ENCODE measurements at places on chromosomes 7 and 10.
A peak's percentile ranks its signal among the peaks of the same experiment; 100 is the strongest.

DNA sequence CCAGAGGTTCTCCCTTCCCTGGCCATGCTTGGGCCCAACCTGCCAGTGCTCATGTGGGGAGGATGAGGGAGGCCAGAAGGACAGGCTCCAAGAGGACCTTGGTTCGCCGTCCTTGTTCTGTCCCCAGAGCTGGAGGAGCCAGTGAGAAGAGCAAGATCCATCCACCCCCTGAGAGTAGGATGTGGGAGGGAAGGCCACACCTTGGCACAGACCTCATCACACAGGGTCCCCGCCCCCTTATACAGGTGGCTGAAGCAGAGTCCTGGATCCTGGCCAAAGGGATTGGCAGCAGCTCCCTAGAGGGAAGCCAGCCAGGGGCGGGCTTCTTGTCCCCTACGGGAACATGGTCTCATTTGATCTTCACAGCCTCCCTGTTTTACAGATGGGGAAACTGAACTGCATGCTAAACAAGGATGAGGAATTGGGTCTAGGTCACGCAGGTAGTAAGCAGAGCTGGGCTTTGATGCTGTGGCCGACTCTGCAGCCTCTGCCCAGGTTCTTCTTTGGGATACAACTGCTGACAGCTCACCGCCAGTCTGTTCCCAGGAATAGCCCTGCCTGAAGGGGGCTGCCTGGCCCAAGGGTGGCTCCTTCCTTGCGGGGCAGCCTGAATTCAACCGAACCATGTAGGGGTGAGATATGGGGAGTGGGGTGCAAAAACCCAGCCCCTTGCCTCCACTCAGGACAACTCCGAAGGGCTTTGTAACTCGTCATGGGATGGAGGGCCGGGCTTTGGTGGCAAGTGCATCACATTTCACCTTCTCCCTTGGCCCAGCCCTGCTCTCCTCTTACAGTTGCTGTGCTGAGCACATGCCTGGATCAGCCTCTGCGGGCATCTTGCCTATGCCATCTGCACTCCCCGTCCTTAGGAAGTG, 62.2 kb upstream of the KDM7A start:
- DNase-seq = no peak

DNA sequence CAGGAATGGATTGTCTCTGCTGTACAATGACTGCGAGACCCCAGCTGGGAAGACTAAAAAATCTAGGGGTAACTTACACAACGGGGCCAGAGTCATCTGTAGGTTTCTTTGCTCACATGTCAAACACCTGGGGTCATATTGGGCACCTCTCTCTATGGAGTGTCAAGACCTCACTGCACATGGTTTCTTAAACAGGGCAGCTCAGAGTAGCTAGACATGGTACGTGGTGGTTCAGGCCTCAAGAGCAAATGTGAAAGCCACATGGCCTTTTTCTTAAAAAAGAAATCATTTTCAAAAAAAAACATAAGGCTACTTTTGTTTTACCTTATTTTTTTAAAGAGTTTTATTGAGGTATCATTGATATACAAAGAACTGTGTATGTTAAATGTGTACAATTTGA, 162.2 kb upstream of the ITGB1 start:
- DNase-seq = no peak

DNA sequence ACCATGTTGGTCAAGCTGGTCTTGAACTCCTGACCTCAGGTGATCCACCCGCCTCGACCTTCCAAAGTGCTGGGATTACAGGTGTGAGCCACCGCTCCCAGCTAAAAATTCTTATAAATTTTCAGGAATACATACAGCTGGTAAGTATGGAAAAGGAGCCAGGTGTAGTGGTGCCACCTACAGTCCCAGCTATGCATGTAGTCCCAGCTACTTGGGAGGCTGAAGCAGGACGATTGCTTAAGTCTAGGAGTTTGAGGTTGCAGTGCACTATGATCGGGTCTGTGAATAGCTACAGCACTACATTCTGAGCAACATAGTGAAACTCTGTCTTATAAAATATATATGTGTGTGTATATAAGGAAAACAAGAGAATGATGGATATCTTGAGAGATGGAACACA, 19.0 kb downstream of the LDB1 start:
- no peak for DNase-seq

DNA sequence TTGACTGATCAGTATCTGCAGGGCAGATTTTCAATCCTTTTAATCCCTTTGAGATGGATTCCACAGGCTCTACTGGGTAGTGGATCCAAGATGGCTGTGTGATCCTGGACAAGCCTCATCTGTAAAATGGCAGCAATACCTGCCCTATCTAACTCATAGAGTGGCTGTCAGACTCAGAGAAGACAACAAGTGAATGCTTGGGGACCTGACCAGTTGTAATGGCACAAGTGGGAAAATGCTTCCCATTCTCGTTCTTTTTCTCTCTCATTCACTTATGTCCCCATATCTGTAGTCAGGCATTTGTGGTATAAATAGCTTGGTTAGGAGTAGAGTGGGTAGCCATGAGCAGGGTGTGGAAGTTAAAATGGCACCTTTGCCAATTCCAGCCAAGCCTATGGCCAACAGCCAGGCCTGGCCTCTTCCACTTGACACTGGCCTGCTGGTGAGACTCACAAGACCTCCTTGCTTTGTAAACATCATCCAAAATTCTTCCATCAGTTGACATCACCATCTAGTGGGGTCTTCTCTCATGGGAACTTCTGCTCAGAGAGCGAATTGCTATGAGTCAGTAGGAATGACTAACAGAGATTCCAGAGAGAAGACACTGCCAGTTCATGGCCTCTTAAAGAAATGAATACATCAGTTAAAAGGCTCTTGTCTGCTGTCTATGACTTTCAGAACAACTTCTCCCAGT, 150.1 kb downstream of the PLPP4 start:
- no peak for DNase-seq

GRCh38 chr10:71243756-71244395, 31.5 kb downstream of the UNC5B start:
- no peak for DNase-seq

- DNase-seq = no peak
These were observed 23.3 kb upstream of the HSPA12A start for GRCh38 chr10:116765648-116766081.

- no peak for DNase-seq
These were observed 92.2 kb downstream of the SEMA3C start for GRCh38 chr7:80826520-80827238.

GRCh38 chr10:79358811-79359210, 11.5 kb downstream of the PPIF start:
- no peak for DNase-seq

- no peak for DNase-seq
These were observed 909.3 kb downstream of the SORCS1 start for GRCh38 chr10:106255111-106255678.

GRCh38 chr10:82826132-82826531, 951.1 kb downstream of the NRG3 start:
- no peak for DNase-seq

- no peak for DNase-seq
These were observed 122.5 kb upstream of the ANKRD1 start for GRCh38 chr10:91043173-91043910.

- no peak for DNase-seq
These were observed 22.4 kb upstream of the DRGX start for GRCh38 chr10:49418328-49418727.

DNA sequence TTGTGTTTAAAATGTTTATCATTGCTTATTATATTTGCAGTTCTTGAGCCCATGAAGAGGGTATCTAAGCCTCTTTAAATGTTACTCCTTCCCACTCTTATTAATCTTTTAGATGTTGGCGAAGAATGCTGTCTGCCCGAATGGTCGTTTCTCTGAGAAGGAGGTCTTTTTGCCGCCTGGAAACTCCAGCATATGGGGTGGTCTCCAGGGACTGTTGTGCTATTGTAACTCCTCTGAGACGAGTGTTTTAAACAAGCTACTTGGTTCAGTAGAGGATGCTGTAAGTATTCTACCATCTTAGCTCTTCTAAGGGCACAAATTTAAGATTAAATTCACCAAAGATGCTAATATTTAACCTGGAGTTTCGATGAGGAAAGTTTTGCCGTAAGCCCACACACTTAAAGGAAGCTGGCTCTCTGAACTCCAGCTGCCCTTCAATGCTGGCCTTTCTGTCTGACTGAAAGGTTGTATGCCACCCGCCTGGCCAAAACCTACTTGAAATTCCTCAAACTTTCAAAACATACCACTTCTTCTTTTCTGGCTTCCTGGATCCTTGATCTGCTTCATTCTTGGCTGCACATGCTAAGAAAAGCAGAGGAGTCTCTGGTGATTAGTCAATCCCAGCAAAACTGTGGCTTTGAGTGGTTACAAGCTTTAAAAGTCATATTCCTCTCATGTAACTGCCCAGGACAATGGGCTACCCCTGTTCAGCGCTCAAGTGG, 74.7 kb downstream of the ABCA13 start:
- no peak for DNase-seq

GRCh38 chr7:47433564-47433895, 148.4 kb downstream of the TNS3 start:
- DNase-seq = no peak

DNA sequence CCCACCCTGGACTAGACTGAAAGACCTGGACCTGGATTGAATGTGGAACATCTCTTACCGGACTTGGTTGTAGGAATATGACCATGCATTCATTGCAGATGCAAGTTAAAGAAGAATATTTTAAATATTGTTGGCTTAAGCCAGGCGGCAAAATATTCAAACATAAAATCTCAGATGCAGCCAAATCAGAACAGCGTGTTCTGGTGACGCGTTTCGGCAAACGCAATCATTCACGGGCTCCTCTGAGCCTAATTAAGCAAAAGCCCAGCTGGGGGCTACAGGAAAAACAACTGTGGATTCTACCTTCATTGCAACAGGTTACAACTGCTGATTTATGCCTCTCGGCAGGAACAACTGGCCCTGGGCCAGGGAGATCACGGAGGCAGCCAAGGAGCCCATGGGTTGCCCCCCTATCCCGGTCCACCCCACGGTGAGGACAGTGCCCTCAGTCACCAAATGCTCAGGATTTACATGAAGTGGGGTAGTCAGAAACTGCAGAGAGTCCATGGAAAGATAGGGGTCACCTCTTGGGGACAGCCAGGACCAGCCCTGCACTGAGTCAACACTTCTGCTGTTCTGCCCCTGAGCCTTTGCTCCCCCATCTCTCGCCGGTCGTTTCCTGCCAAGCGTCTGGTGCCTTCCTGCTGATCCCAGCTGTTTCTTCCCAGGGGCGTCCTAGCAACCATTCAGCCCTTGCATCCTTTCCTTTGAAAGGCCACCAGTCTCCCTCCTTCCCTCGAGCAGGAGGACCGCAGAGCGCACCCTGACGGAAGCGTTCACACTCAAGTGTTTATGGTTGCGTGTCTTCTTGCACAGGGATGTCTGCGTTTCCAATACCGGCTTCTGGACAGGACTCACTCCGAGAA, 64.4 kb upstream of the SFMBT2 start:
- DNase-seq = peak; percentile 48

DNA sequence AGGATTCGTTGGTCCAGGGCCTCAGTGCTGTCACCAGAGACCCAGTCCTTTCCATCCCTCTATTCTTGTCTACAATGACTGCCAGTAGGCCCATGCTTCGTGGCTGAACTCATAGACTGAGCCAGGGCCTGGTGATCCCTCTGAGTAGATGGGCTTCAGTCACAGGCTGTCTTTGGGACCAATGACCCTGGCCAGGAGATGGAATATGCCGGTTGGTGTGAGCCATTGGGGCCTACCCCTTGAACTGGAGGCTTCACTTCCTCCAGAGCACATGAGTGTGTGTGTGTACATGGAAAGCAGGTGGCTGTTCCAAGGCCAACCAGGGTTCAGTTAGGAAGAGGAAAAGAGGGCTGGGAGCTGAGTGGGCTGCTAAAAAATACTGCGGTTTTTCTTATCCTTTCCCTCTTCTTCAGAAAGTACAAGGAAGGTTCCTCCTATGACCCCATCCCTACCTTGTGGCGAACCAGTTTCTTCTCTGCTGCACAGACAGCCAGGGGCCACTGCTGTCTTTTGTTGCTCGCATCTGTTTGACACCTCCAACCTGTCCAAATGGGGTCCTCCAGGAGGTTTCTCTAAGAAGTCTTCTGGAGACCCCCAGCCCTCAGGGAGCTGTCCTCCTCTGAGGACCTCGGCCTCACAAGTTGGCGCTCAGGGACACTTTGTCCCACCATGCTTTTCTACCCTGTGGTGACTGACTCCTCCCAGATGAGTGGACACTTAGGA, 36.6 kb downstream of the ADRA2A start:
- DNase-seq = no peak

DNA sequence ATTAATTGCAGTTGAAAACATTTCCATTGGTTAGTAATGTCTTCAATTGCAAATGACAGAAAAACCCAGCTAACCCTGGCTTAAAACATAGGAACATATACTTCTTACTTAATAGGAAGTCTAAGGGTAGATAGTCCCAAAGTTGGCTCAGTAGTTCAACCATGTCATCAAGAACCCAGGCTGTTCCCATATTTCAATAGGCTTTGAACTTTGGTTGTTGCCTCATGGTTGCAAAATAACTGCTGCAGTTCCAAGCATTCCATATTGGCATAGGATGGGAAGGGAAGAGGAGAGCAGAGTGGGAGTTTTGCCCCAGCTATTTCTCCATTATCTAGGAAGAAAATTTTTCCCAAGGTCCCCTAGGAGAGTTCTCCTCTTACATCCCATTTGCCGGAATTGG, 81.4 kb upstream of the EEPD1 start:
- DNase-seq = no peak

GRCh38 chr7:26633557-26633956, 230.8 kb downstream of the SKAP2 start:
- no peak for DNase-seq

DNA sequence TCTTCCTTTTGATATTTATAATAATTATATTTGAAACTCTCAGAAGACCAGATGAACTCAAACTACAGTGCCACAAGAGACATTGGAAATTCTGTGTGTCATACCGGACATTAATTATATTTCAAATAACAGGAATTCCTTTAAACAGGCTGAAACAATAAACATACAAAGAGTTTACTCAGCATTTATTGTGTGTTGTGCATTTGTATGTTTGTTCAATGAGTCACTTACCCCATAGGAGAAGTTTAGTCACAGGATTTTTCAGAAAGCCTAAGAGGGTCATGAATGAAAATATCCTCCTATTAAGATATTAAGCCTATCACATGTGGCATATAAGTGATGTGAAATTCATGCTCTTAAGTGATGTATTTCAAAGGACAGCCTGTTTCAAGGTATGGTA, 566.8 kb downstream of the CNTNAP2 start:
- no peak for DNase-seq

DNA sequence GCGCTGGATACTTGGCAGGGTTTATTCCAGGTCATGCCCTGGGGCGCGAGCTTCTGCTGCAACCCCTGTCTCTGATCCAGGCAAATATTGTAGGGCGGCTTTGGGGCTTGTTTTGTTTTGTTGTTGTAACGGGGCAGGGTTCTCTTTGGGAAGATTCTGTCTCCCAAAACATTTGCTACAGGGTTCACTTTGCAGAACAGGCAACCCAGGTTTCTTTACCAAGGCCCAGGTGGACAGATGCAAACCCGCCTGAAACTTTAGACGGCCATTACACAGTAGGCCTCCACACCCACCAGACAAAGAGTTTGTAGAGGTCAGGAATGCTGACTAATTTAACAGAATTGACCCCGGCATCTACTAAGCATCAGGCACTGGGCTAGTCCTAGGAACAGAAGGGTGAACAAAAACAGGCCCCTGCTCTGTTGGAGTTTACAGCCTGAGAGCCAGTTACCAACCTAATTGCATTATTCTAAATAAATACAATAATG, 567 bp upstream of the CDCA7L start:
- no peak for DNase-seq
